ENCODE measurements at places on chromosomes 12 and 14.

- no peak for DNase-seq
Observed at GRCh38 chr14:49405291-49405690, 180.9 kb downstream of the RPS29 start.

- DNase-seq, result no peak
Observed at GRCh38 chr14:75391953-75392352, 35.9 kb upstream of the JDP2 start.

DNA sequence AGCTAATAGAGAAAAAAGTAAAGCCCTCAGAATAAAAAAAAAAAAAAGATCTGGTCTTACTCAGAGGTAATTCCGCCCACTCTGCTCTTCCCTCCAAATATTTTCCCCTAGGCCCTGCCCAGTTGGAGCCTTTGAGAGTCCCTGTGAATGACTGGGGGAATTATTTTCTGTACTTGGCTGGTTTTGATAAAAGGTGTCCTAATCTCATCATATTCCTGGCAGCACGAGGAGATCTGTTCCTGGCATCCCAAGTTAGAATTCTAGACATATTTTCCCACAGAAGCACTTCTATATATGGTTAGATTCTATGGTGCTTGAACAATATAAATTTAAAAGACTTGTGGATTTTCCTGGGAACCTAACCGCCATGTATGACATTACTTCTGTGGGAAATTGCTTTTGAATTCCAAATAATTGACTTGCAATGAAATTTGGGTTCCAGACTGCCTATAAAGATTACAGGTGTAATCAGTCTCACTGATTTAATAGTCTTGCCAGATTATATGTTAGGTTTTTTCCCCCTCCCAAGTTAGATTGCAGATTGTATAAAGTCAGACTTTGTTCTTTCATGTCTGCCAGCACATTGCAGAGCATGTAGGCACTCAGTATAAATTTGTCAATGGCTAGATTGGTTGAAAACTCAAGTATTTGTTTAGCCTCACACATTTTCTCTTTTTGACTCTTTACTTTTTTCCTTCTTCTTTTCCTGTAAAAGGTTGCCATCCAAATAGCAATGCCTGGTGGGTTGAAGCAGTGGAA is 12.3 kb downstream of the GPX2 start:
- DNase-seq, result no peak

DNA sequence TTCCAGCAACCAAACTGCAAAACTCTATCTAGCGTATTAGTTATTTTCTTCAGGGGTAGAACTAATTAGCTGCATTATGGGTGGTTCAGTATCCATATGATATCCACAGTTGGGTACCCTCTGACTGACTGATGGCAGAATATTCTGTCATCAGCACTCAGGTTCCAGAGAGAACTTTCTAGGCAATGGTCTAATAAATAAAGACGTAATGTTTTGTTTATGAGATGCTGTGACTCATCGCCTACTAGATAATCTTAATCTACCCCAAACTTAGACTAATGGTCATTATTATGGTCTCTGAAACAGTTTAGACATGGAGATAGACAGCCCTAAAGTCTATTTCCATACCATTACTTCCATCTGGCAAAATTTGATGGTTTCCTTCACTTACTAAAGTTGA is 220.1 kb downstream of the MED13L start:
- no peak for DNase-seq

DNA sequence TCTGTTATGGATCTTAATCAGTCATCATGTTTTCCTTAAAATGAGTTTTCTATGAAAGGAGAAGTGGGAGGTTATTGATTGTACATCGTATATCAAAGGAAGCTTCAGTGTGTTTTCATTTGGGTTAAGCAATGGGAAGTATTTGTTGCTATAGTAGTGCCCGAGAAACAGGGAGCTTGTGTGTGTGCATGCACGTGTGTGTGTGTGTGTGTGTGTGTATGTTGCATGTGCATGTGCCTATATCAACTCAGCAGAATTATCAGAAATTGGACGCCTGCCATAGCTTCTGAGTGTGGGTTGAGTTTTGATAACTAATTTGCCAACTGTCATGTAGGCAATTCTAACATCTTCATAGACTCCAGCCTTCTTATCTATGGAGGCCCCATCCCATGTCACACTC is 246.1 kb upstream of the CRY1 start:
- no peak for DNase-seq

DNA sequence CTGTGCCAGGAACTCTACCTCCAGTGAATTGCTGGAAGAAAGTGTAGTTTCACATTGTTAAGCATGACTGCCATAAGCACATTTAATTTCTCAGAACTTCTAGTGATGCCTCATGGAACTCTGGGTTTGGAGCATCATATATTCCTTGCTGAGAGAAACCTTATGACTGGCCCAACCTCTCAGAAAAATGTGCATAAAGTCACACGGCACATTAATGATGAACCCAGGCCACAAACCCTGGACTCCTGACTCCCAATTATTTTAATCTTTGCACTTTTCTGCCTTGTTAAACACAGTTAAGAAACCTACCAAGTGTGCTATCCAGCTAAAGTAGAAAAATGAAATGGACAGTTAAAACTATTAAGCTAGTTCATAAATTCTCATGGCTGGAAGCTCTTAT is 5.6 kb downstream of the TCP11L2 start:
- DNase-seq, result no peak

DNA sequence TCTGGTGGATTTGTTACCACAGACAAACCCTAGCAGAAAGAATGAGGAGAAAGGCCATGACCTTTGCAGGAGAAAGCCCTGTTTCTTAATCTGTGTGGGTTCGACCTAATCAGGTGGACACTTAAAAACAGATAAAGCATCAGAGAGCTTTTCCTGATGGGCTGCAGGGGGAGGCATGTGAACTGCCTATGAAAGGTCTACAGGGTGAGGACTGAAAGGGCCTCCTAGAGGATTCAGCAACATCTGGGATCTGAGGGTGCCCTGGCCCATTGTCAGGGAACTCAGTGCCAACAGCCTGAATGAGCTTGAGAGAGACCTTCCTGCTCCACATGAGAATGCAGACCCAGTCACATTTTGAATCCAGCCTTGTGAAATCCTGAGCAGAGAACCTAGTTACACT is 178.8 kb upstream of the DDHD1 start:
- no peak for DNase-seq

GRCh38 chr12:101127521-101128219 is 82.4 kb downstream of the SLC5A8 start:
- DNase-seq, result no peak

GRCh38 chr14:68978172-68978911 is 760 bp downstream of the ACTN1 start:
- peak; percentile 46 for DNase-seq

DNA sequence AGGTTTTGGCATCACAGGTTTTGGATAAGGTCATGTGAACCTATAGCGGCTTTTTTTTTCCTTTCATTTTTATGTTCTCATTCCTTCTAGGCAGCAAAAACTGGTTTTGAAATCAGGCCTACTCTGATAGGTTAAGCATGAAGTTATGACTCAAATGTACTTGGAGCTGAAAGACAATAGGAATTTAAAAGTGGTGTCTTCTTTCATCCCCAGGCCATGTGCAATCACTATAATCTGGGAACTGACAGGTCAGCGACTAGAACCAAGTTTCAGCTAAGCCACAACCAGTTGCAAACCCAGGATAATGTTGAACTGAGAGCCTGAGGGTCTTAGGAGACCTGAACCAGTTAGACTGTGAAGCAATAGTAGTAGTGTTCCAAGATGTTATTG is 74.3 kb downstream of the ANO6 start:
- DNase-seq, result no peak

- DNase-seq, result no peak
Observed at GRCh38 chr12:24360907-24361306, 411.4 kb upstream of the SOX5 start.

DNA sequence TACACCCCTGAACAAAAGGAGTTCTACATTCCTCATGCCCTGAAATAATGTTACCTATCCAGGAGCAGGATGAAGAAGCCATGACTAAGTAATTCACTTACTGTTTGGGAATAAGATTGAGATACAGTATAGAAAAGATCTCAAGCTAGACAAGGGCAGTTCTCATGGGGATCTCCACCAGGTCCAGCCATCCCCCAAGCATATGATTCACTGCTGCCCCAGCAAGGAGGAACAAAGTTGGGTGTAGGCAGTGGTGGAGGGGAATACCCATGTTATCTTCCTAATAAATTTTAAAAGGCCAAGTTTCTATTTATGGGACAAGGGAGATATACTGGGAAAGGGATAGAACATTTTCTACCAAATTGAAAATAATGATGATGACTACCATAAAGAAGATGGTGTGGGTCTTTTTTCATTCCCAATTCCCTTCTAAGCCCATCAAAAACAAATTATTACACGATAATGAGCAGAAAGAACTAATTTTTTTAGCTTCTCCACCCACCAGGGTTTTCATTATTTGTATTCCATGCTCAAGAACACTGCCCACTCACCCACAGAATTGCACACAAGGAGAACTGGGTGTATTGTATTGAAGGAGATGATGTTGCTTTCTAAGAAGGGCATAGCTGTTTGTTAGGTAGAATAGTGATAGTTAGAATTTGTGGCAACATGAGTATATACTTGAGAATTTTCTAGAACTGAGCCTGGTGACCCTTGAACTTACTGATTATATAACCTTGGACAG is 204.6 kb downstream of the BTG1 start:
- no peak for DNase-seq

GRCh38 chr12:94717108-94717507 is 66.8 kb upstream of the TMCC3 start:
- DNase-seq, result no peak

DNA sequence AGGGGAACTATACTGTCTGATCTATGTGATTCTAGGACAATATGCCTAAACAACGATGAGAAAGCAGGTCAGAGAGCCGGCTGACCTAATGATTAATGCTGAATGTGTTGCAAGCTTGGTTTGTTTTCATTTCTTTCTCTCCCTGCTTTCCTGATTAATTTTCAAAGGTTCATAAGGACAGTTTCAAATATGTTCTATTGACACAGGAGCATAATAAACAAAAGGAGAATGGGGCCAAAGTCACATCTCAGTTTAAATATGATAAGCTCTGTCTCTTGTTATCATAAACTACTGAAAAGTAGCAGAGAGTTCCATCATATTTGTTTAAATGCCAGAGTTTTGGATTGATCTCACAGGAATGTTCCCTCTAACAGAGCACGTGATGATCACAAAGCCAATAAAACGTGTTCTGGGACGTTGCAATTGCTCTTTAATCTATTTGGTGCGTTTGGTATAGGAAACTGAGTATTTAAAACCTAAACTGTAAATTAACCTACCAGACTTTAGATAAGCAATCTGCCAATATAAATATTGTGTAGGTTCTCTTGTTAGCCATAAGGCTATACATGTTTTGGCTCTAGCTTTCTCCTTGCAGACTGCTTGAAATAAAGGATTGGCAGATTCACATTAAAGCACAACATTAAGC is 3.7 kb upstream of the HSD17B6 start:
- DNase-seq, result no peak

DNA sequence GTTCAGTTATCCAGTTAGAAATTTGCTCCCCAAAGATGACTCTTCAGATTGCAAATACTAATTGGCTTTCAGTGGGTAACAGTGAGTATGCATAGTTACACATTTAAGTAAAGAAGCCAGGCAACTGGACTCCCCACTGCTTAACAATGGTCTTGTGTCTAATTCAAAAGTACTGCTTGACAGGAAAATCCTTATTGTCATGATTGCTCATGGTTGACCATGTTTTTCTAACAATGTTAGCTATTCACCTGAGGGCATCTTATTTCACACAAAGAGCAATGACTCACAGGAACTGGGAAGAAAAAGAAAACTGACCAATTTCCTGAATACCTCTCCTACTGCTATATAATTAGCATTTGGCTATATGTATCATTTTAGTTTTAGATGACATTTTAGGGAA is 33.7 kb upstream of the ALG10B start:
- no peak for DNase-seq

DNA sequence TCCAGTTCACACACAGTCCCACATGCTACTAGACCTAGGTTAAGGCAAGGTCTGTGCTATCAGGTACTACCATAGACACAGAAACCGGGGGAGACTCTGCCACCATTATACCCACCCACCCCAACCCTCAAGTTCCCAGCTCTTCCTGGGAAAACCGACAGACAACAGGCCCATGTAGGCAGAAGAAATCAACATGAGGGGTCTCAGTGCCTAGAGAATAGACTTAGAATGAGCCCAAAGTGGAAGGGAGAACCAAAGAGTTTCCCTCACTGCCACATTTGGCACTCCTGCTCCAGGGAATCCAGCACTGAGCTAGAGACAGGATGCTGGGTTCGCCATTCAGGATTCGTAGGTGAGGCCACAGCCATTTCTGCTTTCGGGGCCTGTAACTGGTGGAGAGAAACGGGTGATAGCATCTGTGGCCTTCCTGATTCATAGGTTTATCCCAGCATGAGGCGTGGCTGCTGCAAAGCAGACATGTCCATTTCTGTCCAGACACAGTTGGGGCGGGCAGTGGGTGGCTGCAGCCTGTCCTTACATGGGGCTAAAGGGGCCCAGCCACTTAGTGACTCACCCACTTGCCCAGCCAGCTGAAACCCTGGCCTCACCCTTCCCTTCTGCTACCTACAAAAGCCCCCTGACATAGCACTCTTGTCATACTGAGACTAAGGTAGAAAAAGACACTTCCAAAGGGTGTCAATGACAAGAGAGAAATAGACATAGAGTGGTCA is 69.4 kb downstream of the IRF2BPL start:
- DNase-seq, result no peak

DNA sequence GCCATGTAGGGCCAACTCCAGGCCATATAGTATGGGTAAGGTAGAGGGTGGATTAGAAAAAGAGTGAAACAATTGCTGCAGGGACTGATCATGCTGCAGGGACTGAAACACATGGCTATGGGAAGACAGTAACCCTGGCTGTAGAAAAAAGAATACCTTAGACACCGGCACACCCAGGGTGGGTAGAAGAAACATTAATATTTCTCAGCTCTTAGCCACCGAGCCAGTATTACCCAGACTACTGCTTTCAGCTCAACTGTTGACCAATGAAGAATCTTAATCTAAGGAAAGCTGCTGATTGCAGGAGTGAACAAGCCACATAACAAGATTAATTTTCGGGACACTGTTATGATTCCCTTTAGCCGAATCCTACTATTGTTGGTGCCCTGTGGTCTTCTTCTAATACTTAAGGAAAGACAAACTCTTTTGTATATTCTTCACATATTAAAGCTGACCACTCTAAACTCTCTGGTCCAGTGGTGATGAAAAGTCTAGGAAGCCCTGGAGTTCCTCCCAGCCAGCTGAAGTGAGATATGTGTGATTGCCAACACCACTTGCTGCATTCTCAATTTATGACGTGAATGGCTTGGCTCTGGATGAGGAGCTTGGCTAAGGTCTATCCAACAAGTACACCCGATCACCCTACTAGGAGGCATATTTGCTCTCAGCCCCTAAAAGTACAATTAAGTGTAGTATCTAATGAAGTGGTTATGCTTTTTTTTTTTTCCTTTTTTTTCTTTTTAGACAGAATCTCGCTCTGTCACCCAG is 69.2 kb downstream of the NOVA1 start:
- DNase-seq, result no peak

GRCh38 chr12:127677537-127678131 is 589.3 kb upstream of the TMEM132C start:
- no peak for DNase-seq

DNA sequence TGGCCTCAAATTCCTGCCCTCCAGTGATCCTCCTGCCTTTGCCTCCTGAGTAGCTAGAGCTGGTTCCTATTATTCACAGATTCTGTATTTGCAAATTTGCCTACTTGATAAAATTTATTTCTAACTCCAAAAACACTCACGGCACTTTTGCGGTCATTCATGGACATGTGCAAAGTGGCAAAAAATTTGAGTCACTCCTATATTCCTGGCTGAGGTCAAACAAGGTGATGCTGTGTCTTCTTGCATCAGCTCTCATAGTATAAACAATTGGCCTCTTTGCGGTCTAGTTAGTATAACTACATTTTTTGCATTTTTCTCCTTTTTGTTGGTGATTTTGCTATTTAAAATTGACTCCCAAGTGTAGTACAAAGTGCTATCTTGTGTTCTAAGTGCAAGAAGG is 24.7 kb downstream of the ATF1 start:
- no peak for DNase-seq

Measured in activated naive CD4-positive, alpha-beta T cell (primary cell).